ENCODE measurements at places on chromosomes 3 and 15.

DNA sequence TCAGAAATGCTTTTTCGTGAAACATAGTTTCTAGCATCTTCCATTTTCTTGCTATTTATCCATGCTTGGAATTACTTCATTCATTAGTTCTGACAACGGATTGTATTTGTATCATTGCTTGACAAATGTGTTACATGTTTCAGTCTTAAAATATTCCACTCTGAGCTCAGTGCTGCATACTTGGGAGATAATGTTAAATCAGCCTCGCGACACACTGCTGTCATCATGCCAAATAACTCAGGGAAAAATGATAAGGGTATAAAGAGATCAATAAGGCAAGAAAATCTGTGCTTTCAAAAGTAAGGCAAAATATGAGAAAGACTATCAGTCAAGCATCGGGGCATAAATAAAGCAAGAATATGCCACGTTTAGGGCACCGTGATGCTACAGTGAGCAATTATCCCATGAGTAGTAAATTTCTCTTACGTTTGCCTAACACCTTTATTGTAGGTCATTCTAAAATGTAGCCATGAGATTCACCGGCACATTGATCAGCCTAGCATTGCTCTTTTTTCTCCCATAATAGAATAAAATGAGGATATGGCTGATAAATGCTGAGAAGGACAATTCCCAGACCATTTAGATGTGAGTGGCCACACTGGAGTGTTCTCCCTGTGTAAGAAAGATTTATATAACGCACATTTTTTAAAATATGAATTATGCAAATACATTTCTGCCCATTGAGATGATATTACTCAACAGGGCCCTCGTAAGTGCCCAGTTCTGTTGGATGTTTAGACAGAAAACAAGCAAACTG is 133.8 kb downstream of the RBMS3 start:
- DNase-seq: no peak

DNA sequence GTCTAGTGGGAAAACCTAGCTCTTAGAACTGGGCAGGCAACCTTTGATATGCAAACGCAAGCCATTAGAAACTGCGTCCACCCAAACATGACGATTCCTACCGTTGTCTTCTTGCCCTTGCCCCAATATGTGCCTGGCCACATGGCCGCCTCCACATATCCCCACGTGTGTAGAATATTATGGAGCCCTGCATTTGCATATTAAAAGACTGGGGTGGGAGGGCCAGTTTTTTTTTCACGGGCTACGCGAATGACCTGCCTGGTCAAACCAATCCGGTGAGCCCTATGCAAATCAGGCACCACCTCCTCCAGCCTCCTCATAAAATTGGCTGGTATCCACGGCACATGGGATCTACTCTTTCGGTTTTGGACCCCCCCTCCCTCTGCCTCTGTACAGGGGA is 381.0 kb upstream of the RGMA start:
- DNase-seq: no peak

DNA sequence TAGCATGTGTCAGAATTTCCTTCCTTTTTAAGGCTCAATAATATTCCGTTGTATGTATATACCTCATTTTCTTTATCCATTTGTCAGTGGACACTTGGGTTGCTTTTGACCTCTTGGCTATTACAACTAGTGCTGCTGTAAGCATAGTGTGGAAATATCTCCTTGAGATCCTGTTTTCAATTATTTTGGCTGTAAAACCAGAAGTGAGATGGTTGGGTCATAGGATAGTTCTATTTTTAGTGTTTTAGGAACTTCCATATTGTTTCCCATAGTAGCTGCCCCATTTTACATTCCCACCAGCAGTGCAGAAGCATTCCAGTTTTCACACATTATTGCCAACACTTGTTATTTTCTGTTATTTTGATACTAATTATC is 70.4 kb upstream of the C15orf39 start:
- no peak for DNase-seq

- DNase-seq: no peak
Observed at GRCh38 chr3:187039100-187039722, 100.1 kb downstream of the RPL39L start.

GRCh38 chr15:88661041-88661700 is 22.4 kb downstream of the ISG20 start:
- no peak for DNase-seq

GRCh38 chr3:52494445-52494844 is 693 bp upstream of the STAB1 start:
- DNase-seq: no peak

DNA sequence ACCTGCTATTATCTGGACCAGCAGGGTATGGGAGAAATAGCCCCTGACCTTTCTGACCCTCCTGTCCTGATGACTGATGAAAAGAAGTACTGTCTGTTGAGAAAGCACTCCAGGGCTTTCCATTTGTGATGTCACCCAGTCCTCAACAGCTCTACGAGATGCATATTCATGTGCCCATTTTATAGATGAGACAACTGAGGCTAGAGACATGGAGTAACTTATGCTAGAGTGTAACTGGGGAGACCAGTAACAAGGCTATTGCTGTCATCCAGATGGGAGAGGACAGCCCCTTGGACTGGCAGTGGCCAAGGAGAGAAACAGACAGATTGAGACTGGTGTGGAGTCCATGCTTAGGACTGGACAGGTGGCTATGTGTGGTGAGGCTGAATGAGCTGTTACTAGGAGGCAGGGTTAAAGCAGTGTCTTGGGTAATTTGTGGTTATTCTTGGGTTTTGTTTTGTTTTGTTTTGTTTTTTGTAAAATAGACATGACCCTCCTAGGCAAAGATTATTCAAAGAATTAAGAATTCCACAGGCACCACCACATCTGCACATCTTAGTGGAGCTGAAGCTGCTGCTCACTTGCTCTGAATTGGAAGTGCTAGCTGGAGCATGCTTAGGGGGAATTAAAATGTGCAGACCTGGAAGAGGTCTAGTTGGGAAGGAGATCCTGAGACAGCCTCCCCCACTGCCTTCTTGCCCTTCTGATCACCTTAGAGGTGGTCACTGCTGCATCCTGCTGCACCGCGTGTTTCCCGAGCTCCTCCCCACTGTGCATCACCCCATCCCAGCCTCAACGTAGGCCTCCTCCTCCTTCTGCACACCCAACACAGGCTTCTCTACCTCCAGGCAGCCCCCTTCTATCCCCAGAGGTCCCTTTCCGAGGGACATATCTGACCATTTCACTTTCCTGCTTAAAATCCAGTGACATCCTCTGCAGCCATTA is 8.4 kb downstream of the HRH1 start:
- DNase-seq: no peak
